Lung microvascular endothelial cell (primary cell): ENCODE measurements at places on chromosomes 13 and 19. TPM values are rescaled to one million over a fixed set of nuclear protein-coding genes. Genes with fewer than 3 reads are reported as not detected.

GRCh38 chr19:15280915-15281683 lies 48.9 kb upstream of the EPHX3 start:
- peak; percentile 79 for DNase-seq

DNA sequence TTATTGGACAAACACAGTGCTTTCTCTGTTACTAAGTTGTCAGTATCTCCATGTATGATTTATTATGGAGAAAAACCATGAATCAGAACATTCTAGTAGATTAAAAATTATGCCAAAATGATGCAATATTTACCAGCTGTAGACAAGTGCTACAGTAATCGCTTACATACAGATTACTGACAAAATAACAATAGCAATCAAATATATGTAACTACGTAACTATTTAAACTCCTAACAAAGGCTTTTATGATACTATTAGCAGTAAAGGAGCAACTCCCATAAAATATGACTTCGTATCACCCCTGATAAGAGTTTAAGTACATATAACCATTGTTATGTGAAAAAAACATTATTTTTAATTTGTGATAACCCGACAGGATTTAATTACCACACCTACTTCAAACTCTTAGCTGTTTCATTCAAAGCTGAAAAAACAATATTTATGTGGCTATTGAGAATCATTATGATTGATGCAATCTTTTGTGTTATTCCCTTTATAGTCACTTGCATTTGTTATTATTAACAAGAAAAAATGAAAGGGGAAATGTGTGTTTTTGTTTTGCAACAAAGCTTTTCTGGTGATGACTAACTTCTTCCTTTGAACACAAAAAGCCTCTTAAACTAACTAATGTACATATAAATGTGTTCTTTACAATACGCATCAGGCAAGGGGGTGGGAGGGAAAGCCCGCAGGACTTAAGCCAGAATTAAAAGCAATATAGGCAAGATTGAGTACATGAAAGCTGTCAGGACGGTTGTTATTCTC lies 147.4 kb downstream of the ABCC4 start:
- DNase-seq: peak; percentile 82

AP1M2 gene
- total RNA-seq: not detected in 2 replicates

KLHL1 gene
- not detected in 2 replicates for total RNA-seq

CEACAM16 gene
- under 0.01 TPM in 1 of 2 replicates, not detected in the other for total RNA-seq

ZNF534 gene
- not detected in 2 replicates for total RNA-seq

URAD gene
- total RNA-seq: not detected in 2 replicates
